ENCODE measurements at places on chromosomes 7 and 10.

DNA sequence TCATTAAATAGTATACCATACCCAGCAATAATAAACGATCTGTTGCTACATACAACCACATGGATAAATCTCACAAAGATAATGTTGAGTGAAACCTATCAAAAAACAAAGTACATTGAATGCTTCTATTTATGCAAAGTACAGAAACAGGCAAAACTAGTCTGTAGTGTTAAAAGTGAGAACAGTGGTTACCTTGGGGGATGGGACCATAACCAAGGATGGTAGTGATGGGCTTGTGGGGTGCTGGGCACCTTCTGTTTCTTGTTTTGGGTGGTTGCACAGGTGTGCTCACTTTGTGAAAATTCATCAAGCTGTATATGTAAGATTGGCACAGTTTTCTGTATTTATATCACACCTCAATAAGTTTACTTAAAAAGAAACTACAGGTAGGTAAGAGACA is 105.7 kb downstream of the ATE1 start:
- no peak for DNase-seq

DNA sequence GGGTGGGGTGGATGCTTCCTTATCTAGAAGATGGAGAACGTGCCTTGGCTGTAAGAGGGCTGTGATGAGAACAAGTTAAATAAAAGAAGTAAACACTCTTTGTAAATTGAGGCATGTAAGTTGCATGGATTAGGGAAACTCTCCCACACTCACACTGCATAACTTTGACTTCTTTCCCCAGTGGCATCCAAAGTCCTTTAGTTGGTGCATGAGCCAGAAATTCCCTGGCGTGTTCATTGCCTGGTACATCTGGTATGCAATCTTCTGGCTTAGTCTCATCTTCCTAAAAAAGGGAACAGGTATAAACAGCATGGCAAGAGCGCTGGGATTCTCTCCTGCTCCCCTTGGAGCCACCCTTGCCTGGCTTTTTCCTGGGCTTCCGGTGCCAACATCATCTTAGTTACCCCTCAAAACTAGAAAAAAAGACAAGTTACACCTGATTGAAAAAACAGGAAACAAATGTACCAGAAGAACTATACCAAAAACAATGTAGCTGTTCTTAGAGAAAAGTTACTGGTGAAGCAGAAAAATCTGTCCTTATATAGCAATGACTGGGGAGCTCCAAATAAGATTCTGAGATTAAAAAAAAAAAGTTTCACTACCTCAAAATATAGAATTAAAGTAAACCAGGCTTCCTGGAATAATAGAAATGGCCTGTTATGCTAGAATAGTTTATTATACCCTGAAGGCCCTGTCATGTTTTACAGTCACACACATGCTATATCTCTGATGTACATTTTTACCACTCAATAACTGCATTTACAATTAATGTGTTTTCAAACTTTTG is 9.9 kb downstream of the RP9 start:
- DNase-seq = no peak

DNA sequence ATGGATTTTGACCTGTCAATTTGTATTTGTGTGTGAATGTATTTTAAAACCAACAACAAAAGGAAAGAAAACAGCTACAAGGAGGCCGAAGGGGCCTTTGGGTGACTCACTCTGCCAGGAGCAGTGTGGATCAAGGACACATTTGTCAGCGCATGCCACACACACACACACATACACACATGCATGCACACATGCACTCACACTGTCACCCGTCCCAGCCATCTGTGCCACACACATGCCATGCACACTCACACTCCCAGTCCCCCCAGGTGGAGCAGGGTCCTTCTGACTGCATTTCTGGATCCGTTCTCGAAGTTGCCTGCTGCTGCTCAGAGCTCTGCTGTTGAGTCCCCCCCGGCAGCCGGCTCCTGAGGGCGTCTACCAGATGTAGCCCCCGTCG is 26.0 kb downstream of the SPOCK2 start:
- DNase-seq = no peak

DNA sequence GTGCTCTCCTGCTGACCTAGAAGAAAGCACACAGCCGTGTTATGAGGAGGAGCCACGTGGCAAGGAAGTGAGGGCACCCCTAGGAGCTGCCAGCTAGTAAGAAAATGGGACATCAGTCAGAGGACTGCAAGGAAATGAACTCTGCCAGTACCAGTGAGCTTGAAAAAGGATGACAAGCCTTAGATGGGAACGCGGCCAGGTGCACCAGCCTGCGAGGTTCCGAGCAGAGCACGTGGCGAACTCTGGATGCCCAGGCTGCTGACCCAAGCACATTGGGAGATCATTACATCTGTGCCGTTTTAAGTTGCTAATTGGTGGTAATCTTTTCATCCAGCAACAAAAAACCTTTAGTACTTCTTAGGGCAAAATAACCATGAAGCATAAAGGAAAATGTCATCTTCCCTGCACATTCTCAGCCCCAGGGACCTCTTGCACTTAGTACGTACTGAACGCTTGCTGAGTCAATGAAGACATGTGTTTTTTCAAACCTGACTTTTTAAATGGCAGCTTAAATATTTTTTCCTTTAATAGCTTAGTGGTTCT is 69.4 kb downstream of the AMZ1 start:
- no peak for DNase-seq

- no peak for DNase-seq
These were observed 746 bp upstream of the MRPS16 start for GRCh38 chr10:73253225-73253555.

DNA sequence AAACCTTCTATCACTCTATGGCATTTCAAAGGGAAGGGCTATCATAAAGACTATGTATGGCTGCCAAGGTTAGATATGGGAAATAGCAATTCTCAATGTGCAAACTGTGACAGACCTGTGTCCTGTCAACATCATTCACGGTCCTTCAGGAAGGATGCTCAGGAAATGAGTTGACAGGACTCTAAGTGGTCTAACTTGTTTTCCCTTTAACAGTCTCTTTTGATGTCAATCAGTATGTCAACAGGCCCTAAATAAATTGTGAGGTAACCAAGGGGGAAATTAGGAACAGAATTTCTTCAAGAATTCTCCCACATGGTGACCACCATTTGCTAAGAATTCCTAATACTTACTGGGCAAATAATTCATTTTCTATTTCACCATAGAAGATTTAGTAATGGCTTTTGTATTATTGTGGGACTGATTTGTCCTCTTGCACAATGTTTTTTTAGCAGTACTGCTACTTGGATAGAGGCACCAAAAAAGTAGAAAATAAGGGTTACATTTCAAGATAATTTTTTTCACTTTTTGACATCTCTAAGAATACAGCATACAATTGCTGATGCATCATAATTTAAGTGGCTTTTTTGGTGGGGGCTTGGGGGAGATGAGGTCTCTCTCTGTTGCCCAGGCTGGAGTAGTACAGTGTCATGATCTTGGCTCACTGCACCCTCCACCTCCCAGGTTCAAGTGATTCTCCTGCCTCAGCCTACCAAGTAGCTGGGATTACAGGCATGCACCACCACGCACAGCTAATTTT is 275.8 kb downstream of the CACNA2D1 start:
- no peak for DNase-seq

GRCh38 chr7:139827042-139827441 is 2.0 kb upstream of the TBXAS1 start:
- DNase-seq = no peak

GRCh38 chr7:41641665-41642014 is 61.2 kb downstream of the INHBA start:
- DNase-seq = no peak

DNA sequence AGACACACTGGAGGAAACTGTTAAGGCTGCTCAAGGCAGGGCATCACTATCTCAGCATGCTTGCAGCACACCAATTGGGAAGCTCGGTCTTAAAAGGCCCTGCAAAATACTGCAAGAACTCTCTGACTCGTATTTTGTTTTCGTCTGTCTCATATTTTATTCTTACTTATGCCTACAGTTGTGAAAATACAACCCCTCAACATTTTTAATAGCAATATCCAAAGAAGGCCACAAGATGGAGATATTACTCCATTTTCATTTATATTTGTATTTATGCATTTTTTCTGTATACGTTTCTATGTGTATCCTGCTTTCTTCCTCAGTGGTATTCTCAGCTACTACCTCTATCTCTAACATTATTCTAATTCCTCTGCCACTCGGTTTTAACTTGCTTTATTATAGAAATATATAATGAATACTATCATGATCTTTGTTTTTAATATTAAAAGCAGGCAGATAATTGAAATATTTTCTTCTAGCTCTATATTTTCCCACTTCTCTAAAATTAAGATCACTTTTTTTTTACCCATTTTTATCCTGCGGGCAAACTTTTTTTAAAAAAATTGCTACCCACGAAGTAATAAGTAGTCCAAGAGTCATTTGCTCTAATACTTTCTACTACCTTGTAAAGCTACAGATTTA is 10.0 kb downstream of the DNAJC1 start:
- DNase-seq = no peak

DNA sequence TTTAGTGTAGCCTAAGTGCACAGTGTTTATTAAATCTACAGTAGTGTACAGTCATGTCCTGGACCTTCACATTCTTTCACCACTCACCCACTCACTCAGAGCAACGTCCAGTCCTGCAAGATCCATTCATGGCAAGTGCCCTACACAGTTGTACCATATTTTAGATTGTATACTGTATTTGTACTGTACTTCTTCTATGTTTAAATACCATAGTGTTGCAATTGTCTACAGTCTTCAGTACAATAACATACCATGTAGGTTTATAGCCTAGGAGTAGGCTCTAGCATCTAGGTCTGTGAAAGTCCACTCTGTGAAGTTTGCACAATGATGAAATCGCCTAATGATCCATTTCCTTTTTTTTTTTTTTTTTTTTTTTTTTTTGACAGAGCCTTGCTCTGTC is 12.0 kb downstream of the EEPD1 start:
- no peak for DNase-seq

DNA sequence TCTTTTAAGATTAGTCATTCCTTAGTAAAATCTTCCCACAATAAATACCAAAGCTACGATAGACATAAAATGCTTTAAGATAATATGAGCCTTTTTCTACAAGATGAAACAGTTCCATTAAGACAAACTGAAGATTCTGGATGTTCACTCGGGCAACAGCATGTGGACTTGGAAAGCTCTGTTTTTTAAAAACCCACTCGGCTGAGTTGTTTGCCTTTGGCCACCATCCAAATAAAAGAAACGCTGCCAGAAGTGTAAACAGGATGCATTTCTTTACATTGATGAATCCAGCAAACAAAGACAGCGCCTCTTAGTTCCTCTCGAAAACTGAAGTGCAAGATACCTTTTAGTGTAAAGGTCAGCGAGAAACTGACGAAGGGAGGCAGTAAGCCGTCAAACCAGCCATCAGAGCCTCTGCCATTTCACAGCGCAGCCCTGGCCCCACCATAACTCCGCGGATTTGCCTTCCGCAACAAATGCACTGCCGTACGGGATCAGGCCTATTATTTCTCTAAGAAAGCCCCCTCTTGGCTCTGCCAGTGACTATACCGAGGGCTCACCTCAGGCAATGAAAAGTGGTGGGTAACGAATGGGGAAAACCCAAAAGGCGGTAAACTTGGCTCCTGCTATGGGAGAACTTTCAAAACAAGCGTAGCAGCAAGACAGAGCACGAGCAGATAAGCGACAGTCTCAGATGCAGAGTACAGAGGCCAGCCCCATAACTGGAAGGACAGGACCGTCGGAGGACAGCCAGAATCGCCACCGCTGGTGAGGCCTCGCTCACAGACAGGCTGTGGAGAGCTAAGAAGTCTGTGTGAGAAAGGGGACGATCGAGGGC is 41.4 kb downstream of the GNA12 start:
- no peak for DNase-seq

DNA sequence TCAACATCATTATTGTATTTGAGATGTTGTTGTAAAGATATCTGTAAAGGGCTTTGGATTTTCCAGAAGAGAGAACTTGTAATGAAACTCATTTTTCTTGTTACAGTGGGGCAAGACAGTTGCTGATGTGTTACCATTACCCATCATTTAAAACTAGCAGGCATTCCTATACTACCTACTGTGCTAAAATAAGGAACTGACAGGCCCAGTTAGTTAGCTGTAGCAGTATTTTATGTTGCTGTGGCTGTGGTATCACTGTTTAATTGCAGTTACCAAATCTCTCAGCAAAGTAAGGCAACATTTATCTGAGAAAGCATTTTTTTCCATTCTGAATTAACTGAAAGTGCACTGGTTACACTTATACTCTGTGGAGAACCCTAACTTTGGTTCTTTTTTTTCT is 9.9 kb downstream of the ST7 start:
- no peak for DNase-seq

- no peak for DNase-seq
These were observed 958 bp downstream of the ANKRD1 start for GRCh38 chr10:90919683-90920574.

DNA sequence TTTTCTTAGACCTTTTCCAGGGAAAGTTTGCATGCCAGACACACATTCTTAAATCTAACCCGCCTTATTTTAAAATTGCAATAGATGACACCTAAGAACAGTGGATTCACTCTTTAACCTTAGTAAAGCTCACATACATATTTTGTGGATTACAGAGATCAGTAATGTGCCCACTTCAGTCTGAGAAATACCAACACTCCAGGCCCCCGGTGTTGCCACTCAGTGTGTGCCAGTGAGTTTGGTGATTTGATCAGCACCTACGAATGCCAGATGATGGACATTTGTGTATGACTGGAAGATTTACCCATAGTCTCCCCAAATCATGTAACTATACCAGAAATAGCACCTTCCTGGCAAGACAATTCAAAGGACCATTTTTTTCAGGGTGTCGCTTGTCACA is 2.6 kb downstream of the LRRN3 start:
- no peak for DNase-seq

GRCh38 chr7:137454246-137454724 is 110.8 kb upstream of the PTN start:
- no peak for DNase-seq

DNA sequence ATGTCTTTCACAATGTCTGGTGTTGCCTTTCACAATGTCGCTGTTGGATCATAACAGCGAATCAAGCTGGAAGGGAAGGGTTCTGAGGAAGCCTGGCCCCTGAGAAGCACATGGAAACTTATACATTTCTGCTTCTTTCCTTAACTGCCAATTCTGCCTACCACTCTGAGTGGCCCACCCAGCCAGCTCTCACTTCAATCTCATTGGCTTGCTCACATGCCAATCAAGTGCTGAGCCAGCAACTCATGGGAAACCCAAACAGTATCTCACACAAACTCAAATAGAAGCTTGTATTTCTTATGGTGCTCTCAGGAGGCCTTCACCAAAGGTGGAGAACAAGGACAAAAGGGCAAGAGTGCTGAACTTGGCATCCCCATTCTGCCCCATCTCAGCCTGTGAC is 117.4 kb upstream of the GPR26 start:
- DNase-seq = no peak

GRCh38 chr7:127652333-127653248 is 597 bp downstream of the SND1 start:
- DNase-seq = no peak

DNA sequence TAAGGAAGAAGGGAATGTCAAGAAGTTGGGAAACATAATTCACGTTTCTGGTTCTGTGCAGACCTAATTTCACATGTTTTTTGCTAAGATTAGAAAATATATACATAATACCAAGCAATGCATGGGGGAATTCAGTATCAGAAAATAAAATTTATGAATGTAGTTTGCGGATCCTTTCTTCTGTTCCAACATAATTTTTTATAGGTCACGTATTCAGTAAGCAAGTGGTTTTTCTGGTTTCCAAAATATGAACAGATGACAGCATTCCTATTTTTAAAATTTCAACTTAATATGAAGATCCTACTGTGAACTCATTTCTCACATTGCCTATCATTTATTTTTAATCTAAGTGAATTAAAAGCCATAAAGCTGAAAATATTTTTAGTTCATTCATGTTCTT is 560.0 kb upstream of the NRG3 start:
- DNase-seq = no peak

Data from NCI-H524 treated with DMSO at 0.1 percent for 48 hours (cell line).